Islet precursor cell (in vitro differentiated cells): ENCODE measurements at places on chromosomes 3 and 15.
A peak's percentile ranks its signal among the peaks of the same experiment; 100 is the strongest.

GRCh38 chr3:41900265-41900664 lies 61.6 kb downstream of the ULK4 start:
- DNase-seq: peak; percentile 60

GRCh38 chr3:24310887-24311286 lies 183.8 kb downstream of the THRB start:
- no peak for DNase-seq

GRCh38 chr15:57114070-57114469 lies 195.6 kb downstream of the TCF12 start:
- no peak for DNase-seq

- DNase-seq: peak; percentile 47
These were observed 21.7 kb downstream of the TMEM43 start for GRCh38 chr3:14146381-14147065.

- DNase-seq: no peak
These were observed 34.4 kb upstream of the MEIS2 start for GRCh38 chr15:37134699-37135131.
